ENCODE measurements at places on chromosomes 4 and X.

- DNase-seq: no peak
Measured at GRCh38 chr4:129788486-129788885, 692.5 kb downstream of the C4orf33 start.

- DNase-seq: no peak
Measured at GRCh38 chr4:122584519-122584918, 36.3 kb downstream of the IL21 start.

DNA sequence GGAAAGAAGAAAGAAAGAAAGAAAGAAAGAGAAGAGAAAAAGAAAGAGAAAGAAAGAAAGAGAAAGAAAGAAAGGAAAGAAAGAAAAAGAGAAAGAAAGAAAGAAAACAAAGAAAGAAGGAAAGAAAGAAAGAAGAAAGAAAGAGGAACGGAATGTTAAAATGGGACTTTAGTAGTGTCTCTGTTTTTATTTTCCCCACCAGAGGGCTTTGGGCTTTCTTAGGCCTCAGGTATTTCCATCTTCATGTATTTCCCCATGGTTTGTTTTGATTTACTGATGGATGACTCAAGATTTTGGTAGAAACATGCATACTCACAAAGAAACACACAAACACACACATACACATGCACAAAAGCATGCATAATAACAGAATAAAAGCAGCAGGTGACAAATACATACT, 181.2 kb downstream of the AFF2 start:
- DNase-seq: no peak

DNA sequence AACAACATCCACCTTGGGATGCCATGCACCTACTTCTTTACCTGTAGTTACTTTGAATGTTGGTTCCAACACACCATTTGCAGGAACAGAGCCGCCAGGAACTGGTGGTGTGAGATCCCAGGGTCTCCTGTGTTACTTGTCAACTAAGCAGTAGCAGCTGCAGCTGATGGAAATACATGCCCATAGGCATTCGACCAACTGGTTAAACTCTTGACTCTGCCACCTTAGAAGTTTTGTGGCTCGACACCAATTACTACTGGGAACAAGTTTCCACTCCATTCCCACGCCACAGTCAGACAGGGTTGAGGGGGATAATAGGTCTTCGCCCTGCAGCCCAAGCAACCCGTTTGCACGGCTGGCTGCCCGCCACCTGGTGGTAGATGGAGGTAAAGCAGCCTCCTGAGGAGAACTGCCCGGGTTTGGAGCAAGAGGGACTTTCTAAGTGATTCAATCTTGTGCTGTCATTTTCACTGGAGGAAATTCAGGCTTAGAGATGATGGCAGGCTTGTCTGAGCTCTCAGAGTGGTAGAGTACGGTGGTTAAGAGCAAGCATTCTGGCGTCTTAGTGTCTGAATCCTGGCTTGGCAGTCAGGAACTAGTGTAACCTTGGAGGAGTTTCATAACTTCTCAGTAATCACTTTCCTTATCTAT, 119.1 kb upstream of the TRIM2 start:
- DNase-seq: no peak

DNA sequence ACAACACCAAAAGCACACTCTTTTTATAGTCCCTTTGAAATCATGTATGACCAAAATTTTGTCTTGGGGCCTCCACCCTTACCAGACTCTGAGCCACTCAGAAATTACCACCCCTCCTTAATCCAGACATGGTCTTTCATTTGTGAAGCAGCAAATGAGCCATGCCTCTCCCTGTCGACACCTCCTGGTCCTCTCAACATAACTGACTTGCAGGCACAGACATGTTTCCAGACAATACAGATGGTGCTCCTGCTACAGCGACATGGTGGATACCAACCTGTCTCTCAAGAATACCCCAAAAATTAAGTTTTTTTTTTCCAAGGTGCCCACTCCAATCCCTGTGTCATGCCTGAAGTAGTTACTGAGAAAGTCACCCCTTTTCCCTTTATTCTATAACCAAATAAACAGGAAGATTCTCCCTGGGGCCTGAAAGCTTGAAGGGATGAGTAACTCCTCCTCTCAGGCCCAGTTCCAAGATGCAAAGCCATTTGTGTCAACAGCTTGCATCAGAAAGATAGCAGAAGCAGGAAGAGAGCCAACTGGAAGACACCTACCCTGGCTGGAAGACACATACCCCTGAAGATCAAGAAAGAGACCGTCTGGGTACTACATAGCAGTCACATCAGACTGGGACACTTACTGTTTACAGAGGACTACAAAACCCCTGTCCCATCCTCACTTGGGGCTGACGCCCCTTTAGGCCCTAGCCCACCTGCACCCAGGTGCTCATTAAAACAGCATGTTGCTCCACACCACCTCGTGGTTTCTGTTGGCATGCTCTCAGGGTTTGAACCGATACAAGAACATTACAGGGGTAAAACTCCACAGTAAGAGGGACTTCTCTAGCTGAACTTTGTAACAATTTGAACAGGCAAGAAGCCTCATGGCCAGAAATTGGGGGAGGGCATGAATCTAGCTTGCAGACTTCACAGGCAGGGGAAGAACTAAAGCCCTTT, 5.5 kb upstream of the UGT2B17 start:
- DNase-seq: no peak
